NCI-H187 treated with DMSO at 0.1 percent for 48 hours (cell line): ENCODE measurements at places on chromosomes 1 and 21.

- DNase-seq, result no peak
These were observed 9.8 kb downstream of the GREM2 start for GRCh38 chr1:240602189-240602588.

DNA sequence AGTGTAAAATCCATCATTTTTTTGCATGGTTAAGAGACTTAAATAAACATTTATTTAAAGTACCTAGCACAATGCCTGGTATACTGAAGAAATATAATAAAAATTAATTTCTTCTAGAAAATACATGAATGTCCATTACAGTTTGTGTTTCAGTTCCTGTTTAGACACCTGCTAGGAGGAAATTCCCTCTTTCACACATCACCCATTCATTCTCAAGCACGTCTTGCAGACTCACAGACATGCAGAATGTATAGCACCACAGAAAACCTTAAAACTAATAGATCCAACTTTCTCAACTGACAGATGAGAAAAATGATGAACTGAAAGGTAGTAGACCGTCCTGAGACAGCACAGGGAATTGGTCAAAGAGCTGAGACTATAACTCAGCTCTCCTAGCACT lies 172.2 kb upstream of the C8B start:
- DNase-seq, result no peak

- no peak for DNase-seq
These were observed 3.9 kb upstream of the IL24 start for GRCh38 chr1:206893380-206893779.

- DNase-seq, result no peak
These were observed at the start of gene TRAF5 for GRCh38 chr1:211326528-211327345. TSS of gene TRAF5 (plus strand) at chr1:211326833. CDS start at chr1:211353240, 26,407 bp downstream.

- peak; percentile 14 for DNase-seq
These were observed 2.2 kb upstream of the NEGR1 start for GRCh38 chr1:72284348-72285073.

- DNase-seq, result no peak
These were observed 20.3 kb downstream of the CDCP2 start for GRCh38 chr1:54132495-54132894.

DNA sequence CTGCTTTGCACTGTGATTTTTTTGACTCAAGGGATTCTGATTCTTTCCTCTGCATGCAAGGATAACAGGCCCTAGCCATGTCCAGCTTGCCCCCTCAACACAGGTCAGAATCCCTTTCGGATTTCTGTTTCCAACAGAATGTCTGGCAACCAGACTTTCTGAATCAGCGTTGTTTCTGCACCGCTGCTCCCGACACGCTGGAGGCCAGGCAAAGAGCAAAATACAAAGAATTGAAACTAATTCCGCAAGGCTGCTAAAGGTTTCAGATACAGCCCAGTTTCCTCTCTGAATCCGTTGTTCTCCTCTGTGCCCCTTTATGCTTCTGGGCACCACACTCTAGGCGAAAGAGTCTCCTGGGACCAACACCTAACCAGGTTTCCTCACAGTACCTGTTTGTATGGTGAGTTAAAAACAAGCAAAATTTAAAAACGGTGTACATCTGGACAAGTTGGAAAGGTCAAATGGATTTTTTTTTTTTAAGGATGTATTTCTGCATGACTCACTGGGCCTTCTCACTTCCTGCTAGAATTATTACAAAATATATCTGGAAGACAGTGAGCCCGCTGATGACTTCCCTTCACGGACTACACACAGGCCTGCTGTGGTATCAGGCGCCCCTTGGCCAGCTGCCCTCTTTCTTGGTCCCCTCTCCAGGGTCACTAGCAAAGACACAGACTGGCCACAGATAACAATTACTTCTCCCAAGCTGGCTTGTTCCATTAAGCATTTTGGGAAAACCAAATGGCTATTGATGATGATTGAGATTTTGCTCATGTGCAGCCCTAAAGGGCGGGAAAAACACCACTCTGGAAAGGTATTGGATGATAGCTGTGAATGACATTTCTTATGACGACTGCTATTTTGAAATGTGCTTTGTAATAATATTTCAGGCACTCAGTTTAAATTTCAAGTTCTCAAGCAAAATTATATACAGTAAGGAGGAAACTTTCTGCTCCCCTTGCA lies 118.3 kb downstream of the TGFB2 start:
- DNase-seq, result no peak

DNA sequence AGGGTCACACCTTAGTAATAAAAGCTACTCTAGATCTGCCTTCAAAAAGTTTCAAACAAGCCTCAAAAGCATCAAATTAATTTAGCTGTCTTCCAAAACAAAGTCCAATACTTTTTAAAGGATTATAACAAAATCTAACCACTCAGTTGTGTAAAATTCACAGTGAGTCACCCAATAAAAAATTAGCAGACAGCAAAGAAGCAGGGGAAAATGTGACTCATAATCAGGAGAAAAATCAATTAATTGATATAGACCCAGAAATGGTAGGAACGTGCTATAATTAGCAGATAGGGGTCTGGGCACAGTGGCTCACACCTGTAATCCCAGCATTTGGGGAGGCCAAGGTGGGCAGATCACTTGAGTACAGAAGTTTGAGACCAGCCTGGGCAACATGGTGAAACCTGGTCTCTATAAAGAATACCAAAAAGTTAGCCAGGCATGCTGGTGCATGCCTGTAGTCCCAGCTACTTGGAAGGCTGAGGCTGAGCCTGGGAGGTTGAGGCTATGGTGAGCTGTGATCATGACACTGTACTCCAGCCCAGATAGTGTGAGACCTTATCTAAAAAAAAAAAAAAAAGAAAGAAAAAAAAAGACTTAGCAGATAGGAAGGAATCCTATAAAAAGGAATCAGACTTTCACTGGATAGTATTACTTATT lies 8.1 kb upstream of the MYOG start:
- DNase-seq, result no peak

GRCh38 chr1:227273557-227273956 lies 44.7 kb downstream of the CDC42BPA start:
- DNase-seq, result no peak

DNA sequence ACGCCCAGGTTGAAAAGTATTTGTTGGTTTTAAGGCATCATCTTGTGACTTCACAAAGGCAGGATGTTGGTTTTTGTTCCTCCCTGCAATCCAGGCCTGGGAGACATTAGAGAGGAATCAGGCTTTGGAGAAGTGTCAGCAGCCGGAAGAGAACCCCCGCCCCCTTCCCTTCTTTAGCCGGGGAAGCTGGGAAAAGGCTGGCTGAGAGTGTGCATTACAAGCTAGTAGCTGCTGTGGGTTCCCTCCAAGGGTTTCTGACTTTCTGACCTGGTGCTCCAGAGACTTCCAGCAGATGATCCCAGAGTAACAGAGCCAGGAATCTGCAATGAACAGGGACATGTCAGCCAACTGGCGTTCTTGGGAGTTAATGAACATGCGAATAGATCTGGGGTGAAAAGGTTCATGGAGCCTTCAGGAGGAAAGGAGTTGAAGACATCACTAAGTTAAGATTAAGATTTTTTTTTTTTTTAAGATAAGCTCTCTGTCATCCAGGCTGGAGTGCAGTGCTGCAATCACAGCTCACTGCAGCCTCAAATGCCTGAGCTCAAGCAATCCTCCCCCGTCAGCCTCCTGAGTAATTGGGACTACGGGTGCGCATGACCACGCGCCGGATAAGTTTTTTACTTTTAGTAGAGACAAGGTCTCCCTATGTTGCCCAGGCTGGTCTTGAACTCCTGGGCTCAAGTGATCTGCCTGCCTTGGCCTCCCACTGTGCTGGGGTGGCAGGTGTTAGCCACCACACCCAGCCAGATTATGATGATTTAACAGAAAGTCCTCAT lies 7.5 kb downstream of the DISP3 start:
- no peak for DNase-seq

GRCh38 chr1:16046842-16047241 lies 3.3 kb downstream of the CLCNKB start:
- no peak for DNase-seq
